Thoracic aorta (tissue), 2 donors: ENCODE measurements at places on chromosomes 3 and 15.

DNA sequence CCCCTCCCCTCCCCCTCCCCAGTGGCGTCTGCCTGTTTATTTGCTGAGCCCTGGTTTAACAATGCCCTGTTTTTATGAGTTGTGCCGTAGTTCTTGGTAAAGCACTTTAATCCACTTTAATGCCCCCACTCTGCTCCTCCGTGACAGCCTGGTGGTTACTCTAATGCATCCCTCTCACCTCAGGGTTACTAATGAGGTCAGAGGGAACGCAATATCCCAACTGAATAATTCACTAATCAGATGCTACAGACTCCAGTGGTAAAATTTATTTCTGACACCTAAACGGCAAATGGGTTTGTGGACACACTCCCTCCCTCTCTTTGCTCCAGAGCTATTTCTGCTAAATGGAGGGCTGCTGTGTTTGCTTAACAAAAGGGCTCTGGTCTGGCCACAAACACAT is 26.1 kb upstream of the NTRK3 start:
- DNase-seq: no peak

- no peak for DNase-seq
Measured at GRCh38 chr3:42839616-42840015, 30.4 kb downstream of the ACKR2 start.

- DNase-seq: no peak
Measured at GRCh38 chr3:3699816-3700633, 99.2 kb upstream of the LRRN1 start.

DNA sequence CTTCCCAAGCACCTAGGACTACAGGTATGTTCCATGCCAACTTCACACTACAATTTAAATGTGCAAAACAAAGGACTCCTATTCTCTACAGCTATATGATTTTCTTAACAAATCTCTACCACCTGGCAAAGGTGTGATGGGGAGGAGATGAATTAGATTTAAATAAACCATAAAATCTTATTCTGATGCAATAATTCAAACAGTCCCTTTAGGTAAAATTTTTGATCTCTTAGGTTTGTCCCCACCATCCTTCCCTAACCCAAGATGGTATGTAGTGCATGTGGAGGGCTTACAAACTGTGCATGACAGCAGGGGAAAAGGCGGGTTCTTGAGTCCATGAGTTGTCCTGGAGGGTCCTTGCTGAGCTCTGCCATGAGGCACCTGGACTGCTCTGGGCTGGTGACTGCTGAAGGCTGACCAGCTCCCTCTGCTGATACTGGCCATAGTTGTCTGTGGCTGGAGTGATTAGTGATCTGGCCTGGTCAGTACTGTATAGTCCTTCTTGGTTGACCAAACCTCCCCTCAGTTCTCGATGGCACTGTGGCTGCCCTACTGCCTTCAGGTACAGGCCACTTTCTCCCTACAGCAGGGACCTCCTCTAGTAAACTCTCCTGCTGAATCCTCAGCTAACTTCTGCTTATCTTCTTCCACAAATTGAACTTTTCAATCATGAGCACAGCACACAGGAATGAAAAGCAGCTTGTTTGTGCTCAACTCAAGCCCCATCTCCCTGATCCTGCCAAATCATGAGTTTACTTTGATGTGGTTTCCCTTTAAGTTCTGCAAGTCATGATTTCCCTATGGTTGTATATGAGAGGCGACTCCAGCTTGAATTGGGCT is 30.1 kb downstream of the CFAP161 start:
- no peak for DNase-seq

DNA sequence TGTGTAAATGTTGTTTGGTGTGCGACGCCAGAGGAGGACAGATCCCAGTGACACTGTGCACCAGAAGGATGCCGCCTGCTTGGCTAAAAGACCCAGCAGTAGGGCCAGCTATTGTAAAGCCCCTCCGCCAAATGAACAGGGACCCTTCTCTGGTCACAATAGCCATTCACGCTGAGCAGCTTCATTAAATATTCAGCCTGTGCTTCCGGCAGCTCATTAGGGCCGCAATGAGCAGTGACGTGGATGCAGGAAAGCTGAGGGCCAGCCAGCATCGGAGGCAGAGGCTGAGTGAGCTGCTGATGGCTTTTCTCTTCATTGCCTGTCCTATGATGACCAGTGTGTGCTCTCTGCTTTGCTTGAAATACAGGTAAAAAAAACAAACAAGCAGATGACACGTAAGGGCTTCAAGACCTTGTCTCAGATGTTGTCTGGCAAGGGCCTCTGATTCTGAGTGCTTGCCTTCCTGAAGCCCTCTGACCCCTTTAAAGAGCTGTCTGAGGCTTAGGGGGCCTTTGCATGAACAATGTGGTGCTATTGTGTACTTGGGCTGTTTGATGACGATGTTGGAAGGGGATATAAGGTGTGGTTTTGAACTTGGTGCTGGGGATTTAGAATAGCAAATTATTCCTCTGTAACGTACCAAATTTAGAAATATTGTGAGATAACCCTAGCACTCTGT is 130.4 kb downstream of the FEZF2 start:
- no peak for DNase-seq

DNA sequence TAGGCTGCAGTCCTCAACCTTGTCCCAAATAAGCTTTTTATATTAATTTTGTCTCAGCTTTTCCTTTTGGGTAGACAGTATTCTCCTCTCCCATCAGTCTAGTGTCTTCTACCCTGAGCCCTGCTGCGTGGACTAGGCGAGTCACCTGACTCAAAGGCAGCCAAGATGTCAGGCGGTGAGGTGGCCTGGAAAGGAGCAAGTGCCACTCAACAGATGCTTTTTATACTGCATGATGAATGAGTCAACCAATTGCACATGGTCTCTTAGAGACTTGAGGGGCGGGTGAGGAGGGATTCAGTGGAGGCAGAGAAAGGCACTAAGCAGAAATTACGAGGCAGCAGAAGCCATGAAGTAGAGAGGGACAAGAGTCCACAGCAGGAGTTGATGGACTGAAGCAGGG is 95.9 kb downstream of the FRMD4B start:
- DNase-seq: no peak

GRCh38 chr3:23159929-23160328 is 43.2 kb upstream of the UBE2E2 start:
- DNase-seq: no peak

DNA sequence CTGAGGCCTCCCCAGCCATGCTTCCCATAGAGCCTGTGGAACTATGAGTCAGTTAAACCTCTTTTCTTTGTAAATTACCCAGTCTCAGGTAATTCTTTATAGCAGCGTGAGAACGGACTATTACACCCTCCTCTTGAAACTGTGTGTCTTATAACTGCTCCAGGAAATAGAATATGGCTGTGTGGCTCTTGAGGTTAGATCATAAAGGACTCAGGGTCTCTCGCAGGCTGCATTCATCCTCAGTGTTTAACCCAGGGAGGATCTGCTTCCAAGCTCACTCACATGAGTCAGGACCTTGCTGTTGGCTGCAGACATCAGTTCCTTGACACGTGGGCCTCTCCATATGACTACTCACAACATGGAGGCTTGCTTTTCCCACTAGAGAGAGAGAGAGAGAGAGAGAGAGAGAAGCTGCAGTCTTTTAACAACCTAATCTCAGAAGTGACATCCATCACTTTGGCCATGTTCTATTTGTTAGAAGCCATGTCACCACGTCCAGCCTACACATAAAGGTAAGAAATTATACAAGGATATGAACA is 114.3 kb upstream of the UBE2E1 start:
- no peak for DNase-seq

- DNase-seq: no peak
Measured at GRCh38 chr15:77550301-77551251, 82.1 kb downstream of the LINGO1 start.

DNA sequence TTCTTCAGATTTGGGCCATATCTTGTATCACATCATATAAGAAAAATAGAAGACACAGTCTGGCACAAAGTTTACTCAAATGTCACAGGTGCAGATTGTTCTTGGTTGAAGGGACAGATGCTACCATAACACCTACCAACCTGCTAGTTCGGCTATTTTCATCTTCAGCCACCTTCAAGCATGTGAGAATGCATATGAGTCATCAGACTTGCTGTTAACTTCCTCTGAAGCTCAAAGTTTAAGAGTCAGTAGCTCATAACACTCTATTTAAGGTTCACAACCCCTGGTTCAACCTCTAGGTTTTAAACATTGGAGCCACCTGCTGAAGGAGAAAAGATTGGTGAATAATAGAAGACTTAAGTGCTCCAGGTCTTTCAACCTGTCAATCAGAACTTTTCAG is 522.8 kb downstream of the NLGN1 start:
- no peak for DNase-seq

- no peak for DNase-seq
Measured at GRCh38 chr15:57924598-57924997, 140.9 kb downstream of the ALDH1A2 start.

DNA sequence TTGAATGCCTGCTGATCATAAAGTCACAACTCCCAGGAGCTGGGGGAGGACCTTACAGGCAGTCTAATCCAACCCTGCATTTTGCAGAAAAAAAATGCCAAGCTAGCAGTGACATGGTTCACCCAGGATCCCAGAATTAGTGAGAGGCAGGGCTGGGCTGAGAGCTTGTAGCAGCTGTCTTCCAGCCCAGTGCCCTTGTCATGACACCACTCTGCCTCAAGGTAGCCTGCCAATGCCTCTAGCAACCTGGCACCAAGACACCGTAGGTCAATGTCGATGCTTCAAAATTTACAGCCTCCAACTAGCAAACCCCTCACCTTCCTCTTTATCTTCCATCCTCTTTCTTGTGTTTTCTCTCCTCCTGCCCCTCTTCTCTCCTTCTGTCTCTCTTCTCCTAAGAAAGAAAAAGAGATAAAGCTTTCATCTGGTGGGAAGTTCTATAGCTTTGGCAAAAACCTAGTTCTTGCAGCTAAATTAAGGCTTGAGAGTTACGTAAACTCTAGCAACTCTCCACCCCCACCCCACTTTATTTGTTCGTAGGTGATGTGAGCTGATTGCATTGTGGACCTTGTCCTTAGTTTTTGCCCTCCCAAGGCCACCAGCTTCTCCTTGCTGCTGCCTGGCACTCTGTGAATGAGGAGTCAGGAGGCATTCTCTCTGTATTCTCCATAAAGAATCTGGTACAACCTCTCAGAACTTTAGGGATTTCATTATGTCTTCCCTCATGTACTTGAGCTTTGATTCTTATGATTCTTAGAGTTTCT is 18.3 kb upstream of the BFSP2 start:
- DNase-seq: no peak

DNA sequence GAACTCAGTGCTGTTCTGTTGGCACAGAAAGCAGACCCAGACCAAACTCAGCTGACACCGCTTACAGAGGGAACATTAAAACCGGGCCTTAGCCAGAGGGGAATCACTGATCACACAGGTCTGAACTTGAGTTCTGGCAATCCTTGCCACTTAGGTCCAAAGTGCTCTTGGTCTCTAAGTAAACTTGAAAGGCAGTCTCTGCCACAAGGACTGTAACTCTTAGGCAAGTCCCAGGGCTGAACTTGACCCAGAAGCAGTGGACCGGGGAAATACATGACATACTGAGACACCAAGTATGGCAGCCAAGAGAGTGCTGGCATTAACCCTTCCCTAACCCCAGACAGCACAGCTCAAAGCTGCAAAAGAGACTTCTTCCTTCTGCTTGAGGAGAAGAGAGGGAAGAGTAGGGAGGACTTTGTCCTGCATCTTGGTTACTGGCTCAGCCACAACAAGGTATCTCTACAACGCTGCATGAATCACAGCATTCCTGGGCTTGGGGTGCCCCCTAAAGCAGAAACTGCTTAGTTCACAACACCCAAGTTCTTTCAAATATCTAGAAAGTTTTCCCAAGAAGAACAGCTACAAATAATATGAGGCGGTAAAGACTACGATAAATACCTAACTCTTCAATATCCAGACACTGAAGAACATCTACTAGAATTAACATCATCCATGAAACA is 32.5 kb downstream of the NAALADL2 start:
- DNase-seq: no peak

DNA sequence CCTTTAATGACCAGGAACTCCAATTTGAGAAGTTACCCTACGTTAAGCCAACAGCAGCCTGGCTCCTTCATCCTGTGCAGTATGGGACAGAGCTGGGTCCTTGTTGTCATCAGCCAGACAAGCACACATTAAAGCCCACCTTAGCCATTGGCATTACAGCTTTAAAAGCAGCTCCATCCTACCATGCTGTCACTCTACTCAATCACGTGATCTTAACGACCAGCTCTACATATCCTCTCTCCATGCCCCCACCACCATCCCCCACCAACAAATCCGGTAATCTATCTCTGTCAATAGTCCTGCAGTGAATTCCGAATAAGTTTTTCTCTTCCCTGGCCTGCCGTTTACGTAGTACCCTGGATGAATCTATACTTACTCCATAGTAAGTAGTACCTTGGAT is 82.9 kb upstream of the DGKG start:
- no peak for DNase-seq

- no peak for DNase-seq
Measured at GRCh38 chr15:32905481-32905880, 187.7 kb downstream of the GREM1 start.

GRCh38 chr3:100338911-100339310 is 4.4 kb downstream of the NIT2 start:
- no peak for DNase-seq

- no peak for DNase-seq
Measured at GRCh38 chr3:73848173-73848906, 223.6 kb upstream of the PDZRN3 start.

DNA sequence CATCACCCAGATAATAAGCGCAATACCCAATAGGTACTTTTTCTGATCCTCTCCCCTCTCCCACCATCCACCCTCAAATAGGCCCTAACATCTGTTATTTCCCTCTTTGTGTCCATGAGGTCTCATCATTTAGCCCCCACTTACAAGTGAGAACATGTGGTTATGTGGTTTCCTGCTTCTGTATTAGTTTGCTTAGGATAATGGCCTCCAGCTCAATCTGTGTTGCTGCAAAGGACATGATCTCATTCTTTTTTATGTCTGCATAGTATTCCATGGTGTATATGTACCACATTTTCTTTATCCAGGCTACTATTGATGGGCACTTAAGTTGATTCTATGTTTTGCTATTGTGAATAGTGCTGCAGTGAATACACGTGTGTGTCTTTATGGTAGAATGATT is 165.4 kb downstream of the MBNL1 start:
- DNase-seq: no peak

- DNase-seq: no peak
Measured at GRCh38 chr3:123951522-123952447, 9.2 kb downstream of the CCDC14 start.

DNA sequence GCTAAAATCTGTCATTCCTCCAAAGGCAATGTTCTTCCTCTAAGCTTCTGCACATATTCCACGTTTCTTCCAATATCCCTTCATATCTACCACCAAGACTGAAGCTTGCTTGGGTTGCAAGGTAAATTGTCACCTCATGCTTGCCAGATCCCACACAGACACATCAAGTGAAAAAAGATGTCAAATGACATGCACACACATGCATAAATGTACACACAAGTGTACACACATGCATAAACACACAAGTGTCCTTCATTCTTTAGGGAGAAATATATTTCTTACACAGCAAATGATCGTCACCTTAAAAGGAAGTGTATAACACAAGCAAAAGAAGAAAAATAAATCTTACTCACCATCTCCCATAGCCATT is 59.4 kb downstream of the CLASP2 start:
- DNase-seq: no peak

- DNase-seq: no peak
Measured at GRCh38 chr3:125219261-125219701, 6.7 kb upstream of the SLC12A8 start.

GRCh38 chr15:59833366-59833765 is 144.2 kb upstream of the BNIP2 start:
- DNase-seq: no peak
